Stimulated activated CD8-positive, alpha-beta memory T cell treated with anti-CD3 and anti-CD28 coated beads, Interleukin-7, amount 100 ng/mL, for 24 hours (primary cell): ENCODE measurements at places on chromosomes 16 and 17.

DNA sequence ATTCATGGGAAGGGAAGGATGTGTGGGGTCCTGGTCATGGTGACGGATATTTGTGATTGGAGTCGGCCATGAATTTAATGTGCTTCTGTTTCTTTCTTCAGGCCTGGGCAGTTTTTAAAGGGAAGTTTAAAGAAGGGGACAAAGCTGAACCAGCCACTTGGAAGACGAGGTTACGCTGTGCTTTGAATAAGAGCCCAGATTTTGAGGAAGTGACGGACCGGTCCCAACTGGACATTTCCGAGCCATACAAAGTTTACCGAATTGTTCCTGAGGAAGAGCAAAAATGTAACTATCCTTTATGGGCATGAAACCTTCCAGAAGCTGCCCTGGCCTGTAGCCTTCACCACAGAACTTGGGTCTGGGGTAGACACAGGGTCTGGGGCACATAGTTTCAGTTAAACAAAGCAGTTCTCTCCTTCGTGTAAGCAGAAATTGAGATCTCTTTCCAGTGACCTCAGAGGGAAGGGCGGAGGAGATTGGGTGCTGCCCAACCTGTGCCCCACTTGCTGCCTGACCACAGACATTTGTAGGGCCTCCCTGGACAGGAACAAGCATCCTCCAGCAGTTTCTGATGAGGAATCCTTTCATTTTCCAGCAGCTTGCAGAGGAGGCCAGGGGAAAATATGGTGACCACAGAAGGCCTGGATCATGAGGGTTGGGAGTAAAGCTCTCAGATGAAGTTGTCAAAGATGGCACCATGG, 10.1 kb downstream of the IRF8 start:
- DNase-seq = no peak

DNA sequence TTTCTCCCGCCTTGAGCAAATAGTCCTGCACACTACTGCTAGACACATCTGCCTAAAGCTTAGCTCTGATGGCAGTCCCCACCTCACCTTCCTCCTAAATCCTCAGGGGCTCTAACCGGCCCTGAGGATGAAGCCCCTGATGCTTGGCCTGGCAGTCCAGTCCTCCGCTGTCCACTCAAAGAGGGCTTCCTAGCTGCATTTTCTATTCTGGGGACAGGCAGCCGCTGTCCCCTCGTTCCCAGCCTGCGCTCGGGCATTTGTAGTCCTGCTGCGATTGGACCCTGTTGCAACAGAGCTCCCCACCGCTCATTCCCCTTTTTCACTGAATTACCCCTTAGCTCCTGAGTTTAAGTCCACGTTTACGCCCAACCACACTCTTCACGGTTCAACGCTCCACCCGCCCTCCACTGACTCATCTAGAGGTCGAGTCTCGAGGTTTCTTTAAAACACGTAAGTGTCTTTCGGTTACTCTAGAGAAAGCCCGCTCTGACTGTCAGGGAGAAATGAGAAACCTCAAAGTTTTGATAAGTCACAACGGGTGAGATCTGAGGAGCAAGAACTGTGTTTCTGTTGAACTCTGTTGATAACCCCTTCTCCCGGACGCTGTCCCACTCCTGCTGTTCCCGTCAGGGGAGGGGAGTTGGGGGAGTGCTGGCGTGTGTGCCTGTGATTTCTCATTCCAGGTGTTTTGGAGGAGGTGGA, 4.5 kb downstream of the CCR7 start:
- no peak for DNase-seq

DNA sequence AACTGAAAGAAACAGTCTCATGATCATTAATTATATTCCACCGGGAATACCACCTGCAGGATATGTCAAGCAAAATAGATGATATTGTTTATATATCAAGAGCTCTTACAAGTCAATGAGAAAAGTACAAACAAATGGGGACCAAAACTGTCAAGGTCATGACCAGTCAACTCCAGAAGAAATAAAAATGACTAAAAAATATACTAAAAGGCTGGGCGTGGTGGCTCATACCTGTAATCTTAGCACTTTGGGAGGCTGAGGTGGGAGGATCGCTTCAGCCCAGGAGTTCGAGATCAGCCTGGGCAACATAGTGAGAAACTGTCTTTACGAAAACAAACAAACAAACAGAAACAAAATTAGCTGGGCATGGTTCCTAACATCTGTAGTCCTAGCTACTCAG, 49.8 kb upstream of the SCNN1B start:
- DNase-seq = no peak

- DNase-seq = no peak
Observed at GRCh38 chr17:41650794-41651624, 26.6 kb upstream of the KRT17 start.

GRCh38 chr17:63035695-63036094, 69.7 kb downstream of the TANC2 start:
- DNase-seq = no peak

GRCh38 chr16:1534021-1535020, 855 bp downstream of the TMEM204 start:
- DNase-seq = no peak

DNA sequence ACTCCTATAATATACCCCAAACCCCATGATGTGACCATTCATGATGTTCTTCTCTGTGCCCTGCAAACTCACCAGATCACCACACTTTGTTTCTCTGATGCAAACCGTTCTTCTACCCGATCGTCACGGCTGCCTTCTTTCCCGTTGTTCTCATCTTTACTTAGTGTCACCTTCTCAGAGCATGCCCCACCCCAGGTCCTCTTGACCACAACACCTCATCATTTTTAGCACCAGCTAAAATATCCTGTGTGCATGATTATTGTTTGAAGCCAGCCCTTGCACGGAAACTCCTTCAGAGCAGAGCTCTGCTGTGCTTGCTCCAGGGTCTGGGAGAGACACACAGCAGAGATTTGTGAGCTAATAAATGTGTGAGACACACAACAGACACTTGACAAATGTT, 38.9 kb upstream of the CREBBP start:
- DNase-seq = no peak

- no peak for DNase-seq
Observed at GRCh38 chr16:60166-60565, 6.5 kb downstream of the SNRNP25 start.

DNA sequence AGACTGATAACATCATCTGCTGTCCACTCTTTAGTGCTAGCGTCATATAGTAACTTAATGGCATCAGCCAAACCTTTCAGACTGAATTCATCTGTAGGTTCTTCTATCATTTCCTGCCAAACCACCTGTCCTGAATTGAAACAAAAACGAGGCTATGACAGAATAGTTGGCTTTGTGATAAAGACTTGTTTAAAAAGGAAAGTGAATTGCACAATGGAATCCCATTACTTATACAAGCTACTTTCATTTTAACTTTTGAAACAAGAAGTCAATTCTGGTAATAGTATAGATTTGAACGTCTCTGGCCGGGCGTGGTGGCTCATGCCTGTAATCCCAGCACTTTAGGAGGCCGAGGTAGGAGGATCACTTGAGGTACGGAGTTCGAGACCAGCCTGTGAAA, 18.2 kb downstream of the LASP1NB start:
- DNase-seq = no peak

DNA sequence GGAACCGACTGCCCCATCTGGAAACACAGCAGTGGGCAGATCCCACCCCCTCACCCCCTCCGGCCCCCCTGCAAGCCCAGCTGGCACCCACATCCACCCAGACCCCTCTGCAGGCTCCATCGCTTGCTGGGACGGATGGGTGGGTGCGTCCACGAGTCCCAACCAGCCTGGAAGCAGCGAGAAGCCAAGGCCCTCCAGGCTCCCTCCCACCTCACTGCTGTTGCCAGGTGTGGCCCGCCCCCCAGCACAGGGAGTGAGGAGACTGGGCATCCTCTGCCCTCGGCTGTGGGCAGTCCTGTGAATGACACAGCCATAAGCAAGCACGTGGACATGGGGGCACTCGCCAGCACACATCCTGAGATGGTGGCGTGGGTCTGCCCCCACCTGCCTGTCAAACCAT, 11.4 kb downstream of the TMEM11 start:
- DNase-seq = no peak

DNA sequence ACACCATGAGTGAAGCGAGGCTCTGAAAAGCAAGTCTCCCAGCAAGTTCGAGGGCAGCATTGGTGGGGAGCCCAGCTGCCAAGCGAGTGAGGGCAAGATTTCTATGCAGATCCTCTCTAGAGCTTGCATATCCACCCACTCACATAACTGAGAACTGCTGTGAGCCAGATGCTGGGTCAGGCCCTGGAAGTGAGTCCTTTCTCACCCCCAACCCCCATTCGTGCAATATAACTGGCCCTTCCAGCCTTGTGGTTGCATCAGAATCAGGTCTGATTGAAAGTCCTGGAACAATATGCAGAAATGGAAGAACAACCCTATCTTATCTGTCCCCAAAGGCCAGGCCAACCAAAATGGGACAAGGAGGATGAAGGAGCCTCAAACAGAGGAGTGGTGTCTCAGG, 146.6 kb downstream of the IRX5 start:
- no peak for DNase-seq

DNA sequence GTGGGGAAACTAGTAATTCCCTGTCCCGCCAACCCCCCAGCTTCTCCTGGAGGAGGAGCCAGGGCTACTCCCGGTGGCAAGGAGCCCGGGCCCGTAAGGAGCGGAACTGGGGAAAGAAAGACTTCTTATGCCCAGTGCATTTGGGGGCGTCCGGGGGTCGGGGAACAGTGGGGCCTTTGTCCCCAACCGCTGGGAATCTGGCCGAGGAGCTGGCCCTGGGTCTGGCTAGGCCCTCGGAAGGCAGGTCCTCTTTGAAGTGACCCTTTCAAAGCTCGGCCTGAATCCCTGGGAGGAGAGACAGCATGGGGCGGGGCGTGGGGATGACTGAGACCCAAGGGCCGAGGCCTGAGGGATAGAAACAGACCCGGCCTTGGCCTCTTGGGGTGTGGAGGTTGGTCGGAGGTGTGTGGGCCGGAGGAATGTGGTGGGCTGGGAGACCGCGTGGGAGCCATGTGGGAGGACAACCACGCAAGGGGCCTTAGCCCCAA, 6.0 kb downstream of the ARHGAP23 start:
- DNase-seq = no peak

DNA sequence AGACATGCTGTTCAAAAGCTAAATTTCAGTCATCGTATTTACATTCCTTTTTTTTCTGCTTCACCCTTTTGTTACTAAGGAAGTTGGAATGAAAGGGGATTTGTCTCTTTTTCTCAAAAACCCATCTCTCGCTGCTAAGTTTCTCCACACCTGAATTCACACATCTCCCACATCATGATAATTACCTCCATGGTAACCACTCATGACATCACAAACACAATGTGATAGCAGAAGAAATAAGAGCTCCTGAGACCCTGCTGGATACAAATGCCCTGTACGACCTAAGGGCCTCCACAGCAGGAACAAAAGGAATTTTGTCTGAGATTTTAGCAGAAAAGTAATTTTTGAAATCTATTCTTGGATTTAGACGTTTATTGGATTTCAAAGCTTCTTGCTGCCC, 82.6 kb upstream of the GNAO1 start:
- DNase-seq = no peak

- no peak for DNase-seq
Observed at GRCh38 chr16:46922239-46922638, 38.1 kb downstream of the GPT2 start.

DNA sequence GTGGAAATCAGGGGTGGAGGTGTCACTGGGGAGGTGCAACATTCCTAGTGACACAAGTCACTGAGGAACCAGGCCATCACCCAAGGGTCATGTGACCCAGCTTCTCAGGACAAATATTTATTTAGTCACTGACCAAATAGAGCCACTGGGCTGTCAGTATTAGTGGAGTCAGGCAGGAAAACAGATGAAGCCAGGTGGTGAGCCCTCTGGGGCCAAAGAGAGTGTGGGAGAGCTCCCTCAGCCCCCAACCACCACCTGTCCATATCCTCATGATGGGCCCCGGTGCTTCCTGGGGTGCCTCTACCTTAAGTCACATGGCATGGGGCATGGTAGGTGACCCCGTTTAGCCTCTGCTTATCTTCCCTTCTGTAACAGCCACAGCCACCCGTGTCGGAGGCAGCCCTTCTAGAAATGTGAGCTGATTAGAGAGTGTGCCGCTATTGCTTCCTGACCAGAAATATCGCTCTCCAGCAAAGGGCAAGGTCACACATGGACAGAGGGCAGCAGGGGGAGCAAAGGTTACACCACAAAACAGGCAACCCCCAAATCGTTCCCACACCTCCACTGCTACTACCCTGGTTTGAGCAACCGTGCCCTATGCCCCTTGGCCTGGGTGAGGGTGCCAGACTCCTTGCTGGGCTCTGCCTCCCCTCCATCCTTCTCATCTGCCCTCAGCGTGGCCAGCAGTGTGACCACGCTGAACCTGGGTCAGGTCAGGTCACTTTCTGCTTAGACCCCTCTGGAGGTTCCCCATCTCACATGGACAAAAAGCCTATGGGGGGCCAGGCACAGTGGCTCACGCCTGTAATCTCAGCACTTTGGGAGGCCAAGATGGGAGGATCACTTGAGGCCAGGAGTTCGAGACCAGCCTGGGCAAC, 8.6 kb upstream of the AKTIP start:
- DNase-seq = no peak

GRCh38 chr16:77917971-77918370, 104.4 kb upstream of the CLEC3A start:
- no peak for DNase-seq

DNA sequence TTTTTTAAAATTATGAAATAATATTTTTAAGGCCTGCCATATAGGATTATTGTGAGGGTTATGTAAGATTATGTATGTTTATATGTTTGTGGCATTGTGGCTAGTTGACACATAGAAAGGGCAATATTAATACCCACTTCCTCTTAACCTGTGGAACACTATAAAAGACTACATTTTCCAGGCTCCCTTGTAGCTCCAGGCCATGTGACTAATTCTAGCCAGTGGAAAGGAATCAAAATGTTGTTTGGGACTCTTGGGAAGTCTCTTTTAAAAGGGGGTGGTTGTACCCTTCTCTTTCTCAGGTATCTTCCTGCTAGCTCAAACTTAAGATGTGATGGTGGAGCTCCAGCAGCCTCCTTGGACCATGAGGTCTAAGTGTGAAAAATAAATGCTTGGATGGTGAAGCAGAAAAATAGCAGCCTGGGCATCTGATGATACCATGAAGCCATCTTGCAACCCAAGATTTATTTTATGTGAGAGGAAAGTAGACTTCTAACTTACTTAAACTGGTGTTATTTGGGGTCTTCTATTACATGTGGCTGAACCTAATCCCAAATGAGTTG, 39.2 kb downstream of the TEKT5 start:
- DNase-seq = no peak

DNA sequence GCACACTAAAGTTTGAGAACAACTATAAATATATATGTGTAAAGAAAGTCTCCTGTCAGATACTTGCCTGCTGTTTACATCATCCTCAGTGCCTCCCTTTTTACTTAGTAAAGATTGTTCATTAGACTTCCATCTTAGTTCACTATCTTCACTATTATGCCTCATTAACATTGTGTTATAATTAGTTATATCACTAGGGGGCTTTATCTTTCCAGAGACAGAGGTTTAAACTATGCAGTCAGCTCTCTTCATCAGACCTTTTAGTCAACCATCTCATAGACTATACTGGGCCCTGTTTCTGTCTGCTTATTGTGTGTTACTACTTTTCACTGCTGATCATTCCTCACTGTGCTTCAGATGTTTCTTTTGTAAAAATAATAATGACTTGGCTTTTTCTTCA, 630.8 kb upstream of the KIF2B start:
- DNase-seq = no peak
